Stimulated activated CD4-positive, alpha-beta T cell treated with anti-CD3 and anti-CD28 coated beads, Interleukin-2, amount 100 ng/mL, for 4 hours (primary cell): ENCODE measurements at places on chromosomes 3 and 15.

GRCh38 chr3:35648347-35648746 is 9.0 kb downstream of the ARPP21 start:
- no peak for DNase-seq

DNA sequence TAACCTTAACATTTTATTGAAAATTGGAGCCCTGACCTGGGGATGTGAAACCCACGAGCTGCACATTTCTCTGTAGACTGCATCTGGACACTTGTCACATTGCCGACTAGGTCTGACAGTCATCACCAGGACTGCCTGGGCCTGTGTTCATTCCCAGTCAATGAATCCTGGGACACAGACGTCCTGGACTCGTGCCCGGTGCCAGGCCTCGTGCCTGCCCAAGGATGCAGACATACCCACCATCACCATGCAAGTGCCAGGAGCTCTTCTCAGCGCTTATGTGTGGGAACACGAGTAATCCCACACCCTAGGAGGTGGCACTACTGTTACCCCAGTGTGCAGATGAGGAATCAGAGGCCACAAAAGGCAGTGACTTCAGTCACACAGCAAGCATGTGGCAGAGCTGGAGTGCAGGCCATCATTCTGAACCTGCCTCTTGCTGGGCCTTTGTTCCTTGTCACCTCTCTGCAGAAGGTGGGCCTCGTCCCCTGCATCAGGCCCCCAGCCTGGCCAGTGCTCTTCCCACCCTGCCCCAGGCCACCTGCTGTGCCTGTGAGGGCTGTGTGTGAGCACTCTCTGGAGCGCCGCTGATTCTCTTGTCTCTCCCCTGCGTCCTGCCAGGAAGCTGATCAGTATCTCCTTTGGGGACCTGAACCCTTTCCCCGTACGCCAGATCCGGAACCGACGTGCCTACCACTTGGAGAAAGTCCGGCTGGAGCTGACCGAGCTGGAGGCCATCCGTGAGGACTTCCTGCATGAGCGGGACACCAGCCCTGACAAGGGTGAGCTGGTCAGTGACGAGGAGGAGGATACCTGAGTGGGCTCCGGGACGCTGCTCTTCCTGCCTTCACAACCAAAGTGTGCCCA is 58.5 kb downstream of the ADAMTS7 start:
- DNase-seq, result no peak

DNA sequence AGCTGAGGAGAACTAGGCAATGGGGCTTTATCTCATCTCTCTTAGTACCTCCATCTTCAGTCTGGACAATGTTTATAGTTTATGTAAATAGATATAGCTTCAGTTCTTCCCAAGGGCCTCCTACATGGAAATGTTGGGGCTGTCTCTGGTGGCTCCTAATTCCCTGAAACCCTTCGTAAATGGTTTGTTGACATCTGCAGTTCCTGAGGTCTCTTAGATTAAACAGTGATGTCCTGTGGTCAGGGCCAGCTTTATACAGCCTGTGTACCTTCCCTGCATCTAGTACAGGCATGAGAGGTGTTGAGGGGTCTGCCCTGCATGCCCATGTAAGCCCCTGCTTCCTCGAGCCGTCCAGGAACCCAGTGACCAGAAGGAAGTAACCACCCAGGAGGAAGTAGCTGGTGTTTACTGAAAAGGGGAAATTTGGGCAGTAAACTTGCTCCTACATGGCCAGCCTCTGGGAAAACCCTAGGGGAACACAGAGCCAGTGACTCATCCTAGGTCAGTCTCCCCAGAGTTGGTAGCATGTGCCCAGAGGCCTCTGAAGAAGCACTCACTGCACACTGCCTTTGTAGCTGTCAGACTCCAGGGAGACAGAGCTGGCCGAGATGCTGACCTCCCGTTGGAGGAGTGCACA is 4.7 kb upstream of the TBC1D2B start:
- DNase-seq, result no peak

DNA sequence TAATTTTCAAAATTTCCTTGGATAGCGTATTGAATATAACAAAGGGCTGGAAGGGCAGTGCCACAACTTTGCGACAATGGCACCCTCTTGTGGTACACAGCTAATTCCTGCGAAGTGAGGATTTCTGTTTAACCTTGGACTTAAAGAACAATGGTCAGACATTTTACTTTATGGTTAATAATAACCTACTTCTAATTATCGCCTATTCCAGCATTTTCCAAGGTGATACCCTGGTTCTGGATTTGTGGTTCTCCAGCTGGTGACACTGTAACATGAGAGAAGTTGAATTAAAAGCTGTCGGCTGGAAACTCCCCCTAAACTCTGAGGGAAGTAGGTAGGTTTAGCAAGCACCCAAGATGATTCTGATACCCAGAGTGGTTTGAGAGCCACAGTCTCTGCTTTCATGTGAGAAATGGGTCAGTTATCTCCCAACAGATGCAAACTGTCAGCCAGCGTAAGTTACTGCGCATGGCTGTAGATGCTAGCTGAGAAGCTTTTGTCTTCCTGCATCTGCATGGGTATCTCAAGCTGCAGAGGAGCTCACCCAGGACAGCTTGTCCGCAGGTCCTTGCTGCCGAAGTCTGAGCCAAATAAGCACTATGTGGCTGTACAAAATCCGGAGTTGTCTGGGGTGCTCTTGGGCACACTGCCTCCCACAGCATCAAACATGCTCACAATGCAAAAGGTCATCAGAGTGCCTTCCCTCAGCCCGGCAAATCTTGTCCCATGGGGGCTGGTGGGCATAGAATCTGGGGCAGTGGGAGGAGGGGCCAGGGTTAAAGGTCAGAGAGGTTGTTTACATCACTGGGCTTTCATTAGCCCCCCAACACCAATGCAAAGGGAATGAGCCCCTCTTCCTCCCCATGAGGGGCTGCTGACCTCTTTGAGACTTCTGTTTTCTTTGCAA is 6.6 kb upstream of the CHSY1 start:
- DNase-seq, result peak; percentile 46

DNA sequence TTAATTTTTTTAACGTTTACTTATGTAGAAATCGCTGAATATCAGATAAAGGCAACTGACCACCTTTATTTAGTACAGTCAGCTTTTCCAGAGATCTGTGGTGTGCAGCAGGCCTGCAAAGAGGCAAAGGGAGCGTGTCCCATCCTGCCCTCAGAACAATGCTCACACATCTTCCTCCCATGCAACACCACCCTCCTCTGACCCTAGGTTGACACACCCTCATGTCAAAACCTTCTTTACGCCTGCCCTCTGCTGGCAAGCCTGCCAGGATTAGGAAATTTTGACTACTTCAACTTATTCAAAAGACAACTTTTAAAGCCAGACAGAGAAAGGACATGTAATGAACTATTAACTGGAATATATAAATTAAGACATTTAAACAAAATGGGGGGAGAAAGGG is 513.7 kb downstream of the FOXP1 start:
- peak; percentile 71 for DNase-seq

DNA sequence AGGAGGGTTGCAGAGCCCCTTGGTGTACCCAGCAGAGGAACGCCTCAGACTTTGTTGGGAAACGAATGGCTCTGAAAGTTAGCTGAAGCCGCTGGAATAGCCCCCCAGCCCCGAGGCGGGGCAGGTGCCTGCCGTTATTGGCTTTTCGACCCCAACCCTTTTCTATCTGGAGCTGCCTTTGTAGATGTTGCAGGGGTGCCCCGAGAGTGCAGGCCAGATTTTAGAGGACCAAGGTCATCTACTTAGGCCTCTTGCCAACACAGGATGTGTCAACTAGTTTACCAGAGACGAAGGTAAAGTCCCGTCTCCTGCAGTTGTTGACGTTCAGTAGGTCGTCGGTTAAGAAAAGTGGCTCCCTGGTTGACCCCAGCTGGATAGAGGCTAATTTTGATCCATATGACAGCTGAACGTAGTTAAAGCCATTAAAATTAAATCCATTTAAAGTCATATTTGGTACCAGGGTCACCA is 579 bp upstream of the UBE3A start:
- no peak for DNase-seq

- no peak for DNase-seq
Measured at GRCh38 chr3:58679446-58679845, 12.9 kb upstream of the FAM3D start.

GRCh38 chr3:48474619-48475018 is 28.1 kb downstream of the ATRIP start:
- no peak for DNase-seq

DNA sequence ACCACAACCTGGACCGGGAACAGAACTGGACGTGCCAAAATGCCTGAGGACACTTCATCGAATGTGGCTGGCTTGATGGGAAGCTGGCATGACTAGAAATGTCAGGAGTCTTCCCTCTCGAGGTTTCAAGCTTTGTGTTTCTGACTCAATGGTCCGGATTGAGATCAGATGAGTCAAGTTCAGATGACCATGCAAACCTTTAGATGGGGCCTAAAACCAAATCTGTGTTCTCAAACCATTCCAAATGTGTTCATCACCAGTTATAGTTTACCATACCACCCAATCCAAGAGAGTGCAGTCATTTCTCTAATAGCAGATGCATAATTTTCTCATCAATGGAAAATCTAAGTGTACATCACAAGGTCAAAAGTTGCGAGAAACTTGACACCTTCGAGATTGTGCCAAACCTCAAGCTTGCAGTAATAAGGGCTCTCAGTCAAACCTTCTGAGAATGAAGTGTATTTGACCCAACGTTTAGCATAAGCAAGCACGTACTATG is 369.1 kb downstream of the RORA start:
- no peak for DNase-seq

GRCh38 chr15:38721568-38721945 is 156.9 kb upstream of the RASGRP1 start:
- DNase-seq, result no peak

GRCh38 chr3:177916461-177916860 is 619.8 kb upstream of the KCNMB2 start:
- no peak for DNase-seq

GRCh38 chr3:39385456-39386090 is 2.4 kb downstream of the SLC25A38 start:
- DNase-seq, result no peak

DNA sequence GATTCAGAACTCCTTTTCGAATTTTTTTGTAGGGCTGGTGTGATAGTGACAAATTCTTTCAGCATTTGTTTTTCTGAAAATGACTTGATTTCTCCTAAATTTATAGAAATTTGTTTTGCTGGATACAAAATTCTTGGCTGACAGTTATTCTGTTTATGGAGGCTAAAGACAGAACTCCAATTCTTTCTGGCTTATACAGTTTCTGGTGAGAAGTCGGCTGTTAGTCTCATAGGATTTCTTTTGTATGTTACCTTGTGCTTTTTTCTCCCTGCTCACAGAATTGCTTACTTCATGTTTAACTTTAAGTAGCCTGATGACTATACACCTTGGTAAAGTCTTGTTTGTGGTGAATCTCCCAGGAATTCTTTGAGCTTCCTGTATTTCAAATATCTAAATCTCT is 1264.6 kb downstream of the NSUN3 start:
- DNase-seq, result no peak
